ENCODE measurements at places on chromosomes 12 and 14.

- no peak for DNase-seq
Measured at GRCh38 chr14:104339361-104339760, 201.0 kb downstream of the KIF26A start.

DNA sequence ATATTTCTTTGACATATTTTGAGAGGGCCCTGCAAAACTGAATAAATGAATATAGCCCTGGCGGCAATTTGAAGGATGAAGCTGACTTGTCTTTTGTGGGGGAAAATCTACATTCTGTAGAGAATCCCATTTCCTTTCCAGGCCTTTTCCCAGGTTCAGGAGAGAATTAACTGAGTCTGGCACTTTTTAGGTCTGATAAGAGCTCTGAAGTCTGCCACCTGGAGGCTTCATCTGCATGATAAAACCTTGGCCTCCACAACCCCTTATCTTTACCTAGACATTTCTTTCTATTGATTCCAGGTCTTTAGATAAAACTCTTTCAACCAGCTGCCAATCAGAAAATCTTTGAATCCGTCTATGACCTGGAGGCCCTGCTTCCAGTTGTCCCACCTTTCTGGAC lies 299.4 kb downstream of the ETNK1 start:
- no peak for DNase-seq

- DNase-seq: no peak
Measured at GRCh38 chr14:54567224-54567638, 303 bp downstream of the SAMD4A start.

DNA sequence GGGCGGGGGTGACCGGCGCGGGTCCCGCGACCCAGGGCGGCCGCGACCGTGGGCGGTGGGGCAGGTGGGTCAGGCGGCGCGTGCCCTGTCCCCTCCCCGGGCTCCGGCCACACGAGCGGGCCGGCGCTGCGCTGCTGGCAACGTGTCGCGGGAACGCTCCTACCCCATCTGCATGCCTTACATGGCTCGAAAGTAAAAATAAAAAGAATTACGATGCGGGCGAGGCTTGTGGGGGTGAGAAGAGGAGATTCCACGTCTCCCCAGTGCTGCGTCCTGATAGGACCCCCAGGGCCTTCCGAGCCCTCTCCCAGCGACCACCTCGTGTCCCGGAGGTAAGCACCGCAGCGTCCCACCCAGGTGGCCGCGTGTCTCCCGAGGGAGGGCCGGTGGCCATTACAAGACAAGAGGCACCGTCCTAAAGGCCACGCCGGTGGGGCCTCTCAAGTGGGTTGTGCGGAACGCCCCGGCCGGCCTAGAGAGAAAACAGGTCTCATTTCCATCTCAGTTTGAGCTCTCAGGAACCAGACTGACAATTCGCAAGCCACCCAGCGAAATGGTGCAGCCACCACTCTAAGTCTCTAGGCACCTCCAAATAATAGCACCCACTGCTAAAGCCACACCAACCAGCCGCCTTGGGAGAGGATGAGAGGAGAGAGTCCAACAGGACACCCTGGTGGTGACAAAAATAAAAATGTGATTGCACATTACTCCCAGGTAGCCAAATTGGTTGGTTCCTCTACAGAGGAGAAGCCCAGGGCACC lies 612 bp upstream of the FOXN3 start:
- DNase-seq: peak; percentile 75

- DNase-seq: no peak
Measured at GRCh38 chr14:68449561-68450181, 343.2 kb downstream of the ZFP36L1 start.

DNA sequence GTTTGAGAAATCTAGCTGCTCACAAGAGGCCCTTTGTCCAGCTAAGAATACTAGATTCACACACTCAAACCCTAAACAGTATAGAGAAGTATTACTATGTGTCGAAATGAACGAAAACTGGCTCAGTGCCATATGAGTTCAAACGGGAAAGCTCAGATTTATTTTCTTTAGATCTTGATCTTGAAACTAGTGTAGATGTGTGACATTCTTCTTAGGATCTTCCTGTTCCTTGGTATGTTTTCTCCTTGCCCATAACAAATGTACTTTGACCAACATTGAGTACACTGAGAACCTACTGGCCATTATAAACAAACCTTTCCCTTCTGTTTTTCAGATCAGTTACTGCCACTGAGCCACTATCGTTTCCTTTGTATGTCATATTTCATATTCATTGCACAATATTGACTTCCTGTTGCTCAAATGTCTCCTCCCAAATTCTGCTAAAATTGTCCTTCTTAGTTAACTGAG lies 21.3 kb downstream of the MYBPC1 start:
- DNase-seq: peak; percentile 10

GRCh38 chr12:12606781-12607589 lies 4.7 kb upstream of the CREBL2 start:
- no peak for DNase-seq

DNA sequence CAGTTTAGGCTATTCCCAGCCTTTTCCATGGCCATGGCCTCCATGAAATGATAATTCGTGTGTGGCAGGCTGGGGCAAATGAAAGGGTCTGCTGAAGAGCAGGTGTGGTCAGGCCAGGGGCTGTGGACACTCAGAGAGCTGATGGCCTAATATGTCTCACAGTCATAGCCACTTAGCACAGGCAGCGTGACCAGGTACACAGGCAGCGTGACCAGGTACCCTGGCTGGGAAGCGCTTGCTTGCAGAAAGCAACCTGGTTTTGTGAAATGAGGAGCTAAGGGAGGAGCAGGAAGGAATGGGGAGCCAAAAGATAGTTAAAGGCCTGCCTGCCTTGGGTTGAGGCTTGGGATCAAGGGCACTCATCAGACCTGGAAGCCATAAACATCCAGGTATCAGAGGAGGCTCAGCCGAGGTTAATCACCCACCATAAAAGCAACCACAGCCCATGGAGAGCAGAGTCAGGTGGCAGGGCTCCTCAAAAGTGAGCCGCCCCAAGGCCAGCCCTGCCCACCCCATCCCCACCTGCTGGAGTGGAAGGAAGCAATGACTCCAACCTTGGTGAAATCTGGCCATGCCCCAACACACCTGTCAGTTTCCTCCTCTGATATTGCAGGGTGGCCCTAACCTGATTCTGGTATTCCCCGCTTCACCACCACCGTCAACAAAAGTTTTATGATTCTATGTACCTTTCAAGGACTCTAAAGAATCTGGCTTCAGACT lies 8.0 kb upstream of the KRT8 start:
- DNase-seq: no peak

GRCh38 chr12:6532927-6533652 lies 1.2 kb upstream of the GAPDH start:
- DNase-seq: peak; percentile 15

DNA sequence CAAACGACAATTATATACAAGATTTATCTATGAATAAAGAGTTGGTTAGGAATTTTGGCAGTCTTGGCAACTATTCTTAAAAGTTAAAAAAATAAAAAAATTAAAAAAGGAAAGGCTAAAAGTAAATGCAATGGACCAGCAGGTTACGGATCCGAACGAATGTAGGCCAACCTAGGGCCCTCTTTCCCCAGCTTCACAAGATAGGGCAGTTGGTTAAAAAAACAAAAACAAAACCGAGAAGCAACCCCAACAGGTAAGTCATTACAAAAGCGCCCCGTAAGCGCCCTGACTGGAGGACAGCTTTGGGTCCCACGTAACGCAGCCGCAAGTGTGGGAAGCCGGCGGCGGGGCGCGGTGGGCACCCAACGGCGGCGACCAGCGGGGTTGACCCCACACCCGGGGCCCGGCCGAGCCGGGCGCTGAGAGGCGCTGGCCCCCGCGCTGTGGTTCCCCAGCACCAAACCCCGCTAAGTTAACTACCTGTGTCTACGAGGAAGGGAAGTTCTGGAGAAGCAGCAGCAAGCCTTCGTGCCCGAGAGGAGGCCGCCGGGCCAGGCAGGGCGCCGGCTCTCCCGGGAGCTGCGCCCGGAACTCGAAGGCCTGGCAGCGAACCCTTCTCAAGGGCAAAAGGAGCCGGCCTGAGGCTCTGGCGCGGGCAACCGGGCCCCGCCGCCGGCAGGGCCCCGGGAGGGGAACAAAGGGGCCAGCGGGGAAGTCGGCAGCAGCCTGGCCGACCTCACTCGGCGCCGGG lies 882 bp downstream of the HECTD1 start:
- peak; percentile 28 for DNase-seq

Data from Kasumi-1 (cell line).